ENCODE measurements at places on chromosomes 4 and X.

DNA sequence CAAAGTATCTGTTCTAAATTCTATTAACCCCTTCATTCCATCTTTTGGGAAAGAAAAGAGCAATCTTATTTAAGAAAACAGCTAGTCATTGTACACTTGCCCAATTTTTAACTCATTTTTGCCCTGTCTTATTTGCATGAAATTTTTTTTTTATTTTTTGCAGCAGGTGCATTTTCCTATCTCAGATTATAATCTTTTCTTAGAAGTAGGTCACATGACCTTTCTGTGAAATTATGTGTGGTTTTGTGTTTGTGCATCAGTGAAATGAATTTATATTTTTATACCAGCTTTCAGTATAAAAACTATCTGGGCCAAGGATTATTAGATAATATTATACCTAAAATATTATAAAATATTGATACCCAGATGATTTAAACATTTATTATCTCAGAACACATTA is 145.6 kb downstream of the INPP4B start:
- no peak for DNase-seq

DNA sequence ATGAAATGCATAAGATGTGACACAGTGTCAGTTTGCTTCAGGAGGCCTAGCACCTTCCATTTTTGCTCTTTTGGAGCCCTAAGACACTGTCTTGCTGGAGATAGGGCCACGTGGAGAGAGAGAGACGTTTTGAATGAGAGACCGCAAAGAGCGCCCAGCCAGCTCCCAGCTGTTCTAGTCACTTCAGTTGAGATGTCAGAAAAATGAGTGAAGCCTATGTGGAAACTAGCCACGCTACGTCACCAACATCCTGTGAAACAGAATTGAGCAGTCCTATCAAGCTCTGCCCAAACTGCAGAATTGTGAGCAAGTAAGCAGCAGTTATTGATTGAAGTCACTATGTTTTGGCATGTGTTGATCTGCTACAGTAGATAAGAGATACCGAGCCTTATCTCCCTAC is 13.1 kb downstream of the GPR82 start:
- DNase-seq: no peak

DNA sequence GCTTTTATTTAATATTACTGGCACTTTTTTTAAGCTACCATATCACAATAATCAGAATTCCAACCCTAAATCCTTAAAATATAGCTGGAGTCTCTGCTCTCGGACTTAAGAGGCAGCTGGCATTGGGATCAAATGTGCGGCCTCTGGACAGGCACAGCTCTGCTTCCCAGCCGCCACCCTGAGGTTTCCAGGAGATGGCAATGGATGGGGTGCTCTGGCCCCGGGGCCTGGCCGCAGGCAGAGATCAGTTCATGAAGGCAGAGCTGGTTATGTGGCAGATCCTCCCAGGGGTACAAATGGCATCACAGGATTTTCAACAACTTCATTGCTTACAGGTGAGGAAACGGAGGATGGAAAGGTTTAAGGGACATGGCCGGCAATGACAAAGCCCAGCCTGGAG is 57.8 kb downstream of the JAKMIP1 start:
- DNase-seq: no peak

- DNase-seq: no peak
Measured at GRCh38 chrX:115906881-115907280, 263.7 kb upstream of the AGTR2 start.

DNA sequence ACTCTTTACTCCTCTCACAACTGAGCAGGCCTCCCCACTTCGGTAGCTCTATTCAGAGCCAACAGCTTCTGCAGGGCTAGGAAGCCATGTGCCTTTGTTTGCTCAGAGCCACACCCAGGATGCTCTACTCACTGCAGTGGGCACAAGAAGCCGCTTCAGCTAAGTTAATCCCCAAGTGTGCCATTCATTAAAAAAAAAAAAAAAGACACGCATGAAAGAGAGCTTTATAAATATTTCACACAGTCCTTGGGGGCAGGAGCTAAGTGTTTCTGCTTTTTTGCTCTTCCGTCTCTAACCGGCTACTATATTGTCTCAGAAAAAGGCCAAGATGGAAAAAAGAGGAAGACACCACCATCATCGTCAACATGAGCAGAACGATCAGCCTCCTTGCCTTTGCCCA is 8.1 kb downstream of the CRMP1 start:
- DNase-seq: no peak

GRCh38 chrX:129762448-129762847 is 17.3 kb upstream of the SASH3 start:
- DNase-seq: no peak

DNA sequence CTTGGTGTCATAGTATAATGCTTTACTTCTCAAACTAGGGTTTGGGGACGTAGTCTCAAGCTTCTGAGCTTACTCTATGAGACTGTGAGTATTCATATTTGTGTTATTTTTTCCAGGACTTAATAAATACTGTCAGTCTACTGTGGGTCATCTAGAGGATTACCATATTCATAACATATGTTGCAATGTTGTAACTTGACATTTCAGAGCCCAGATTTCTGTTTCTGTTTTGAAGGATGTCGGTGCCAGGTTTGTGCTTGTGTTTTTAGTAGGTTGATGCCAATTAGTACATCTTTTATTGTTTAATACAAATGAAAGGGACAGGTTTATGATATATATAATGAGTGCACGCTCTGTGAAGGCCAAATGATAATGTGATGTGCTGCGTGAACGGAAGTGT is 69.6 kb downstream of the SPANXN4 start:
- DNase-seq: no peak

DNA sequence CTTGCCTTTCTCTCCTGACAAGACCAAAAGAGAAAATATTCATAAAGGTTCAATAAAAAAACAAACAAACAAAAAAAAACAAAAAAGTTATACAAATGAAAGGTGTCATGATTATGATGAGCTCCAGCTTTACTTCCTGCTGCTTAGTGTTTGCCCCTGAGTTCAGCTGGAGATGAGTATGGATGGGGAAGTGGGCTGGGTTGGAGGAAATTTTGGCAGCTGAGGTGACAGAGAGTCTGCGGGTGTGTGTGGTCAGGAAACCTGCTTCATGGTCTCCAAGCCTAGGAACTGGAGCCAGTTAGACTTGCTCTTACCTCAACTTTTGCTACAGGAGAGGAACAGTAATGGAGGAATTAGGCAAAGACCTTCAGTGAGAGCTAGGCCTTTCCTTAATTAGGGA is 4.3 kb upstream of the CYSLTR1 start:
- DNase-seq: no peak

DNA sequence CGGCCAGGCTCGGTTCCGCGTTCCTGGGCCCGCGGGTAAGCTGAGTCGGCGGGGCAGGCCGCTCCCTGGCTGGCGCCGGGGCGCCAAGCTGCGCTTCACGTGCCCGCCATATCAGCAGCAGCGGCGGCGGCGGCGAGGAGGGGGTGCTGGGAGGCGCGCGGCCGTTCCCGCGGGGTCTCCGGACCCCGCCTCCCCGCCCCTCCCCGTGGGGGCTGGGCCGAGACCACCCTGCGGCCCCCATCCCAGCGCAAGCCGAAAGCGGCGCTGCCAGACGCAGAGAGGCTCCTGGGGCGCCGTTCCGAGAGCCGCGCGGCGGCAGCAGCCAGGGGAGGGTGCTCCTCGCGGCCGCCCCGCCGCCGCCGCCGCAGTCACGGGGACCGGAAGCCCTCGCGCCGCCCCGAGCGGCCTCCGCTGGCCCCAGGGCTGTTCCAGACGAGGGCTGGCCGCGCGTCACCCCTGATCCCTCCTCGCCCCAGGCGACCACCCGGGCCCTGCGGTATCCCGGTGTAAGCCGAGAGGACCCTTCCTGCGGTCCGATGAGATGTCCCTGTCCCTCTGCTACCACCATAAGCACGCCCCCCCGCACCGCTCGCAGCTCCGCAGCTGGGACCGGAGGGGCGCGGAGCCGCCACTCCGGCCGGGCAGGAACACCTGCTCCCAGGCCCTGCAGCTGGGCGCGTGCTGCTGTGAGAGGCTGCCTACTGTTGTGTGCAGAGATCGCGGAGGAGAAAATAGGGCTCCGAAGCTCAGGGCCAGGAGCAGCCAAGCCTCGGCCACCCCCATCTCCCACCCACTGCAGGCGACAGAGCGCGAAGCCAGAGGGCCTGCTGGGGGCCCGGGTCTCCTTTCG is 7.5 kb upstream of the BCOR start:
- DNase-seq: peak; percentile 57

GRCh38 chrX:131958724-131959123 is 64.4 kb upstream of the STK26 start:
- DNase-seq: no peak

DNA sequence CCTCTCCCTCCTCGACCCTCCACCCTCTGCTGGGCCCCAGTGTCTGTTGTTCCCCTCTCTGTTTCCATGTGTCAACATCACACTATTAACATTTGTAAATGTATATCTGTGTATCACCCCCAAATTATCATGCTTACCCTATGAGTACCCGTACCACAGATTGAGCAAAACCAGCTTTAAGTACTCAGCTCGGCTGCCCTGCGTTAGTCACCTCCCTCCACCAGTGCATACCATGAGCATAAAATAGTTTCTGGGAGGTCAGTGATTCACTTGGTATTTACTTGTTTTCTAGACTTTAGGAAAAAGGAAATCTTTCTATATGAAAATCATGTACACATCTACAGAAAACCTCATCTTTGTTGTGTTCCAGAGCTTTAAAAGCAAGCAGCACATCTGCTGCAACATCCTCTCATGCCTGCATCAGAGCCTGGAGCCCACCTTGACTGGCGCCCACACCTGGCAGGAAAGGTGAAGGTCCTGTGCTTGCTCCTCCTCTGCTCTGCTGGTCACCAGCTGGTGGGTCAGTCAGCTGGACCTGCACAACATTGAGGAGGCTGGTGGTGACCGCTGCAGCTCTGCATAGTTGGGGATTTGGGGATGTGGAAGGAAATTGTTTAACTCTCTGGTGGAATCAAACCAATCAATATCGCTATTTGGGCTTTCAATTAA is 214.4 kb upstream of the KLF3 start:
- DNase-seq: no peak

GRCh38 chr4:172951679-172952451 is 216.7 kb upstream of the GALNT7 start:
- no peak for DNase-seq

GRCh38 chrX:95721011-95721410 is 963.6 kb upstream of the DIAPH2 start:
- DNase-seq: no peak

DNA sequence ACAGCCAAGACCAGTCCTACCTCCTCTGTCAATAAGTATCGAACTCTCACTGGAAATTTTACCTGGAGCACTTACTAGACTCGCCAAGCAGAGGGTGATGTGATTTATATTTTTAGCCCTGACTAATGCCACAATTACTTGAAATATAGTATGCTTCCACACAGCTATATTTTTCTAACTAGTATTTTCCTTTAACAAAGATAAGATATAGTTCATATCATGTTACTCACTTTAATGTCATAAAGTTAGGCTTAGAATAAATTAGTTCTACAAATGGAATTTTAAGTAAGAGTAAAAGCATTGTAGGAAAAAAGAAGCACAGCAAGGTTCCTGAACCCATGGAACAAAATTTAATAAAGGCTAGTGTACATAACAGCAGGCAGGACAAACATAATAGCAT is 16.0 kb upstream of the NKX6-1 start:
- DNase-seq: no peak

- DNase-seq: no peak
Measured at GRCh38 chrX:66731398-66731797, 92.5 kb upstream of the EDA2R start.

GRCh38 chr4:42904986-42905385 is 12.5 kb downstream of the GRXCR1 start:
- DNase-seq: no peak

GRCh38 chr4:99945718-99946355 is 581 bp downstream of the DNAJB14 start:
- DNase-seq: peak; percentile 25

- peak; percentile 1 for DNase-seq
Measured at GRCh38 chr4:1238676-1239000, 10.3 kb downstream of the CTBP1 start.

All from BE2C (cell line).